Naive thymus-derived CD8-positive, alpha-beta T cell (primary cell): ENCODE measurements at places on chromosomes 13 and 19. TPM values are rescaled to one million over a fixed set of nuclear protein-coding genes. Genes with fewer than 3 reads are reported as not detected.

The APOC1 gene
- not detected for total RNA-seq

- no peaks in the 10 kb centered on the region for H3K27me3 ChIP-seq
- peak; percentile 53 for DNase-seq
- H3K27ac ChIP-seq = peak overlapping the region; percentile 99
- peak overlapping the region; percentile 88 for H3K4me3 ChIP-seq
- peaks cover 25% of the 10 kb centered on the region for H3K36me3 ChIP-seq
These were observed 19.9 kb downstream of the NOSIP start for GRCh38 chr19:49560358-49560900.

The VSTM1 gene
- total RNA-seq = not detected

GRCh38 chr13:45292176-45292575, 48.8 kb downstream of the TPT1 start:
- peak overlapping the region; percentile 40 for H3K27ac ChIP-seq
- DNase-seq = no peak
- H3K36me3 ChIP-seq = peaks cover 6% of the 10 kb centered on the region
- H3K4me3 ChIP-seq = no peak overlapping the region

The CFD gene
- total RNA-seq = 3.9 TPM

The SYCN gene
- not detected for total RNA-seq

DNA sequence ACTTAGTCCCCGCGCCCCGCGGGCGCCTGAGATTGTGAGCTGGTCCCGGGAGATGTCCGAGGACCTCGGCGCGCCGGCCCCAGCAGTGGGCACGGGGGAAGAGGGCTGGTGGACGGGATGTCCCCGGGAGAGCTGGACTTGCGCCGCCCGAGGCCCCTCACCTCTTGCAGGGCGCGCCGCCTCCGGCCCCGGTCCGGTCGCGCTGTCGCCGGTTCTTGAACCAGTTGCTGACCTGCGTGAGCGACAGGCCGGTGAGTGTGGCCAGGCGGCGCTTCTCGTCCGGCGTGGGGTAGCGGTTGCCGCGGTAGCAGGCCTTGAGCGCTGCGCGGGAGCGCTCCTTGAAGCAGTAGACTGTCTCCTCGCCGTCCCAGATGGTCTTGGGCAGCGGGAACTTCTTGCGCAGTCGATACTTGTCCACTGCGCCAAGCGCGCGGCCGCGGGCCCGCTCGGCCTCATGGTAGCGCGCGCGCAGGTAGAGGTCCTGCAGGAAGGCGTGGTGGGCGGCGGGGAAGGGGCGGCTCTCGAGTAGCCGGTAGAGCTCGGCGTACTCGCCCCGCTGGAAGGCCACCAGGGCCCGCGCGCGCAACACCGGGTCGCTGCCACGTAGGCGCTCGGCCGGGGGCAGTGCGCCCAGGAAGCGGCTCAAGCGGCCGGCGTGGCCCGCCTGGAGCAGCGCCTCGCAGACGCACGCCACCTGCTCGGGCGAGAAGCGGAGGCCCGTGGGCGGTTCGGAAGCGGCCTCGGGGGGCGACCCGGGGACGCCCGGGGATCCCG, 984 bp downstream of the SIX5 start:
- no peak overlapping the region for H3K27ac ChIP-seq
- peak overlapping the region; percentile 67 for H3K4me3 ChIP-seq
- no peak for DNase-seq
- H3K36me3 ChIP-seq = no peaks in the 10 kb centered on the region
- peaks cover 3% of the 10 kb centered on the region for H3K27me3 ChIP-seq

DNA sequence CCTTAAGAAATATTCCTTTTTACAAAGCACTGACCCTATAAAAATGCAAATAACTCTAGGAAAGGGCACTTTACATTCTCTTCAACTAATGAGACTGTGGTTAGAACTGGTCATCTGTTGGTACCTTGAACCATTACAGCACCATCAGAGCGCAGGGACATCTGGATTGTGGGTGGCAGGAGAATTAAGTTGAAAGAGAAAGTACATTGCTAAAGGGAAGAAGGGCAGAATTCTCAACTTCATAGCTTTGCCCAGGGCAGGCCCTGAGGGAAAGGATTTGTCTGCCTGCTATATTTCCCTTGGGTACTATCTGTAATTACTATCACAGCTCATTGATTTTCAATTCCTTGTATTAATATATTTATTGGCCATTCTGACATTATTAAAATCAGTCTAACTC, 196.8 kb downstream of the KLF12 start:
- DNase-seq = no peak
- no peaks in the 10 kb centered on the region for H3K27me3 ChIP-seq
- peaks cover 56% of the 10 kb centered on the region for H3K4me1 ChIP-seq
- no peak overlapping the region for H3K27ac ChIP-seq

DNA sequence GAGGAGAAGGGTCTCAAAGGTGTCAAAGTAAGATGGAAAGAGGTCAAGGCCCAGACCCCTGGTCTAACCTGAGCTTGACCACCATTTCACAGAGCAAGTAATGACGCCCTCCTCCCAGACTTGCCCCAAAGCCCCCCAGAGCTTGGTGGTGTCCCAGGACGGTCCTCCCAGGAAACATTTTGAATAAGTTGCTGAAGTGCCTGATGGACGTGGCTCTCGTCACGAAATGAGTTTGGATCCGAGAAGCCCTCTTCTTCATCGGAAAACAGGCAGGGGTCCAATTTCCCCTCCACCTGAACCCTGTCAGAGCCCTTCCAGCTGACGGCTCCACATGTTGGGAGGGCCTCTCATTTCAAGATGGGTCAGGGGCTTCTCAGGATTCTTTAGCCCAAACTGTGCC, 54.5 kb upstream of the TPM4 start:
- no peak overlapping the region for H3K4me3 ChIP-seq
- H3K27ac ChIP-seq = no peak overlapping the region
- no peak for DNase-seq
- H3K4me1 ChIP-seq = no peaks in the 10 kb centered on the region

- DNase-seq = no peak
- H3K4me3 ChIP-seq = peak overlapping the region; percentile 41
- peaks cover 39% of the 10 kb centered on the region for H3K4me1 ChIP-seq
- no peaks in the 10 kb centered on the region for H3K36me3 ChIP-seq
- H3K27ac ChIP-seq = no peak overlapping the region
- no peaks in the 10 kb centered on the region for H3K27me3 ChIP-seq
These were observed 1.8 kb downstream of the TNFAIP8L1 start for GRCh38 chr19:4641132-4641531.

DNA sequence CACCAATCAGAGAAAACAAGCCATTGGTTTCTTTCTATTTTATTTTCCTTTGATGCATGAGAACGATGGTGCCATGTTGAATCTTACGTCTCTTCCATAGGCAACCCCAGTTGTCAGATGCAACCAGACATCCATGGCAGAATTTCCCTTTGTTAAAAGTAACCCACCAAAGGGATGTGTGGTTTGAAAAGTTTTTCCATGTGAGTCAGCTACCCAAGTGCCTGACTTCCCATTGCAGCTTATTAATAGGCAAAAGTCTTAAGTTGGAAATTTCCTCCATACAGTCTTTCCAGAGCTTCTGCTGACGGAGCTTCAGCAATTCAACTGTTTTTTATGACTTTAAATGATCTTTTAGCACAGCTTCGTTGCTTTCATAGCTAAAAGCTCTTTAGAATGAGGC, 73.8 kb upstream of the FAM216B start:
- H3K4me3 ChIP-seq = no peak overlapping the region
- no peaks in the 10 kb centered on the region for H3K36me3 ChIP-seq
- no peaks in the 10 kb centered on the region for H3K4me1 ChIP-seq
- H3K27ac ChIP-seq = no peak overlapping the region
- DNase-seq = no peak

The ZNF471 gene
- total RNA-seq = 10.6 TPM

The SIGLEC5 gene
- total RNA-seq = not detected

DNA sequence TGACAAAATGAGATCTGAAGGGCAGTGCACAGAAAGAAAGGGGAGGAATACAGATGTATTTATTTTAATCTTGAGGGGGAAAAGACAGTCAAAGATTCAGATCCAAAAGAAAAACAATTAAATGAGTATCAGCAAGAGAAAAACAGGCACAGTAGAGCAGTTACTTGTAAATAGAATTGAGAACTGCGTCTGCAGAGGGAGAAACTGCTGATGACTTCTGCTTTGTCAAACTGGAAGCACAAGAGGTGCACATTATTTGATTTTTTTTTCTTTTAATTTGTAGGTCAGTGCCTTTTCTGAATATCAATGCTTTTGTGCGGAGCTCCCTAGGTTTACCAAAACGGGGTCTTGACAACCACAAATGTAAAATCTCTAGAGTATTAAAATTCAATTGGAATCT, 37.3 kb downstream of the EFNB2 start:
- no peak overlapping the region for H3K27ac ChIP-seq
- no peaks in the 10 kb centered on the region for H3K36me3 ChIP-seq
- H3K4me3 ChIP-seq = no peak overlapping the region
- peaks cover 27% of the 10 kb centered on the region for H3K27me3 ChIP-seq
- no peak for DNase-seq

DNA sequence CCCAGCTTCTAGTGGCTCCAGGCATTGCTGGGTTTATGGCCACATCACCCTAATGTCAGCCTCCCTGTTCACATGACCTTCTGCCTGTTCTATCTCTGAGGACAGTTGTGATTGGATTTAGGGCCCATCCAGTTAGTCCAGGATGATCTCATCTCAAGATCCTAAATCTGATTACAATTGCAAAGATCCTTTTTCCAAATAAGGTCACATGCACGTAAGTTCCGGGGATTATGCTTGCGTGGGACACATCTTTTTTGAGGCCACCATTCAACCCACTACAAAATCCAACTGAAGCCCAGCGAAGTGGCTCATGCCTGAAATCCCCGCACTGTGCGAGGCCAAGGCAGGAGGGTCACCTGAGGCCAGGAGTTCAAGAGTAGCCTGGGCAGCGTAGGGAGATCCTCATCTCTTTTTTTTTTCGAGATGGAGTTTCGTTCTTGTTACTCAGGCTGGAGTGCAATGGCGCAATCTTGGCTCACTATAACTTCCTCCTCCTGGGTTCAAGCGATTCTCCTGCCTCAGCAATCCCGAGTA, 12.3 kb downstream of the PLD3 start:
- peaks cover 4% of the 10 kb centered on the region for H3K36me3 ChIP-seq
- DNase-seq = no peak
- H3K4me1 ChIP-seq = peaks cover 60% of the 10 kb centered on the region
- no peak overlapping the region for H3K4me3 ChIP-seq
- no peaks in the 10 kb centered on the region for H3K27me3 ChIP-seq

The COQ8B gene
- total RNA-seq = 39.3 TPM

GRCh38 chr13:94061301-94061700, 418.2 kb downstream of the DCT start:
- no peaks in the 10 kb centered on the region for H3K27me3 ChIP-seq
- H3K4me3 ChIP-seq = no peak overlapping the region
- H3K36me3 ChIP-seq = no peaks in the 10 kb centered on the region
- no peak overlapping the region for H3K27ac ChIP-seq

The KCNJ14 gene
- total RNA-seq = 2.9 TPM

DNA sequence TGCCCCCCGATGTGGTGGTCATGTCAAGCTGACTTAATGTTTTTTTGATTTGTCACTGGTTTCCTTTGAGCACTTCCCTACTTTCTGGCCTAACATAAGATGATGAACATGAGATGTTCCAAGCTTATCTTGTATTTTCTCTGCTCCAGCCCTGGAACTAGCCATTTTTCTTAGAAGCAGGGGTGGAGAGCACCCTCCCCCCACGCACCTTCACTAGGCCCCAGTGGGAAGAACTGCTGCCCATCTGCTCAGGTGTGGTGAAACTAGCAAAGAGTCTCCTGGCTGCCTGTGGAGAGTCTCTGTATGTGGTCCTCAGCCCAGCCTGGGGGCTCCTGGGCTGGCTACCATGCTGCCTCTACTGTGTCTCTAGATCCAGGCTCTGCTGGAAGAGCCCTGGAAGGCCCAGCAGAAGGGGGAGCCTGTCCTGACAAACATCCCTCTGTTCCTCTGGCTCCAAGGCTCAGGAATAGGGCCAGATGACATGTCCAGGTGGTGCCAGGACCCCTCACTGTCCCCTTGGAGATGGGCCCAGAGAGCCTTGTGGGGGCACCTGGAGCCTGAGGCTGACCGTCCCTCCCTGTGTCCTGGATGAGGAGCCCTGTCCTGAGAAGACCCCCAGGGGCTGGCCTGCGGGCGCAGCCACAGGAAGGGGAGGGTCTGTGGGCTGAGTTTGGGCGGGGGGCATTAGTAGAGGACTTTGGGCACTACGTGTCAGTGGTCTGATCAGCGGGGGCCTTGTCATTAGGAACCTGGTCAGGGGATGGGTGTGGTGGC, 4.8 kb upstream of the ZNF14 start:
- no peaks in the 10 kb centered on the region for H3K27me3 ChIP-seq
- DNase-seq = no peak
- H3K36me3 ChIP-seq = peaks cover 2% of the 10 kb centered on the region

The DIAPH3 gene
- total RNA-seq = not detected

- no peaks in the 10 kb centered on the region for H3K27me3 ChIP-seq
- H3K27ac ChIP-seq = no peak overlapping the region
- no peak for DNase-seq
- H3K4me3 ChIP-seq = no peak overlapping the region
- H3K4me1 ChIP-seq = peaks cover 58% of the 10 kb centered on the region
These were observed 8.9 kb downstream of the COG3 start for GRCh38 chr13:45473627-45474026.

The ZSCAN22 gene
- total RNA-seq = 4.6 TPM

DNA sequence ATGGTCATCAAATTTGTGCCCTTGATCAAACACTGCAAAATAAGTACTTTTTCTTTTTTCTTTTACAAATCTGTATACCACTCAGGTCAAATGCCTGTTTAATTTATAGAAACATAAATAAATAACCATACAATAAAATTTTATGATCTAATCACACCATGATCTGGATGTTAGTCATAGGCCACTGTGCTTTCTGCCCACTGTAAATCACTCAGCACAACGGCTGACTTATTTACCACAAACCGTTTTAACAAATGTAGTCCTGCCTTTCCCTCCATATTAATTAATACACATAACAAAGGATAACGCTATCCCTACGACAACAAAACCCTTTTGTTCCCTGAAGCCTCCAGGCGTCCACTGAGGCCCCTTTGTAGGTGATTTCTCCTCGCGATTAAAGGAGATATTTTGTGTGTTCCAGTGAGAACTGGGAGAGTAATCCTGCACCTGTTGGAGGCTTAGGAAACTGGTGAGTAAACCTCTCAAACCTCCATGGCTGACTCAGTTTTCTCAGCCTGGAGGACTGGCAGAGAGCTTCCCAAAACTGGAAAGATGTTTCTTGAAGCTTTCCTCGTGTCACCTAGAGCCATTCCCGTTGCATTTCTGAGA, 477.1 kb upstream of the SGCG start:
- DNase-seq = no peak
- no peaks in the 10 kb centered on the region for H3K36me3 ChIP-seq
- no peak overlapping the region for H3K27ac ChIP-seq
- no peaks in the 10 kb centered on the region for H3K4me1 ChIP-seq
- H3K27me3 ChIP-seq = peaks cover 2% of the 10 kb centered on the region

DNA sequence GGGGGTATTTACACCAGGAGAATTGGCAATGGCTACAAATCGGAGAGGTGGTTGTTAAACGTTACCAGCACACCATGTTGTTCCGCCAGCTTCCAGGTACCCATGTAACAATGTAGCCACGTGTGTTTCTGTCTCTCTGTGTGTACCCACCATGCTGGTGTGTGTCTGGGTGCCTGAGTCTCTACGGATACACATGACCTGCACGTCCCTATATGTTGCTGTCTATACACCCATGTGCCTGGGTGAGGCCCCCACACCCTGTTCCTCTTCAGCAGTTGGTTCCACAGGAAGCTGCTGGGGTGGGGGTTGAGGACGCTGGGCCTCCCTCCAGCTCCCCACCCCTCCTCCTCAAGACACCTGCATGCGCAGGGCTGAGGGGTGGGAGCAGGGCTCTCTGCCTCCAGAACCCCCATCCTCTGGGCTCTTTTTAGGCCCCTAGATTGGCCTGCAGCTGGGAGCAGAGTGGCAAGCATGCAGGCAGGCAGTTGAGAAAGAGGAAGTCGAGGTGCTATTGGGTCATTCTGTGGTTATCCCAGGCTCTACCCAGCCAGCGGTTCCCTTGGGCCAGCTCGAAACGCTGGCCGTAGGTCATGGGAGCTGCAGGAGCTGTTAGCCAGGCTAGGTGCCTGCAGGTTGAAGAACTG, at the start of gene ARHGEF18:
Gene ARHGEF18, plus strand, starts transcription at position 351 of the 644 bp plus-strand sequence. CDS start 13,954 bp downstream, outside the sequence.
- peak within 1 kb of the TSS; percentile 99 for H3K27ac ChIP-seq
- H3K36me3 ChIP-seq = peaks cover 6% of the 10 kb centered on the region
- peak within 1 kb of the TSS; percentile 99 for H3K4me3 ChIP-seq
